ENCODE measurements at places on chromosomes 7 and 10.

DNA sequence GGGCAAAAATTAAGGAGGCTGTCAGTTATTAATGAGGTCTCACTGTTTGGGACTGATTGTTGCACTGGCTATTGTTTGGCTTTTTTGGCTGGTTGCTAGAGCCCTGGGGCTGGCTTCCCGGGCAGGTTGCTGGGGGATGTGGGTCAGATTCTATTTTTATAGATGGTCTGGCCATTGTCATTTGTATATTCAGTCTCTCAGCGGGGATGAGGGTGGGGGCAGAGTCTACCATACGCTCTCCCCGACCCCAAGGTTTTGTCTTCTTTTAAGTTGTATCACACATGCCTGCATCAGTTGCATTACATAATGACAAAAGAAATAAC lies 84.3 kb upstream of the GRB10 start:
- DNase-seq: no peak

- no peak for DNase-seq
These were observed 43.9 kb upstream of the BMS1 start for GRCh38 chr10:42738679-42739078.

GRCh38 chr10:94344522-94345122 lies 18.1 kb downstream of the NOC3L start:
- no peak for DNase-seq

GRCh38 chr7:148535217-148535616 lies 55.3 kb upstream of the C7orf33 start:
- DNase-seq: peak; percentile 67

GRCh38 chr10:109393425-109393824 lies 529.9 kb downstream of the XPNPEP1 start:
- DNase-seq: no peak

DNA sequence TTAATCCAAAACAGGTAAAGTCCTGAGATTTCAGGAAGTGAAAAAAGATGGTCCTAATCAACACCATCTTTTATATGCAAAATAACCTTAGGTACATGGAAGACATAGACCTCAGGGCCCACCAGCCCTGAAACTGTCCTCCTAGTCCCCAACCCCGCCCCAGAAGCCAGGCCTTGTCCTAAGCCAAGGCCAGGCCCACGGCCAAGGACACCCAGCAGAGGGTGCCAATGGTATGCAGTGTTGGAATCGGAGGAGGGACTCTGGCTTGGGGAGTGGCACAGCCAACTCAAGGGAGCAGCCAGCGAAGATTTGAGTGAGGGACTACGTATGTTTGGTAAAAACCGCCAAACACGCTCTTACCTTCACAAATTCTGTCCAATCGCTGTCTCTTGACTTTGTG lies 96.7 kb downstream of the ZRANB1 start:
- no peak for DNase-seq

DNA sequence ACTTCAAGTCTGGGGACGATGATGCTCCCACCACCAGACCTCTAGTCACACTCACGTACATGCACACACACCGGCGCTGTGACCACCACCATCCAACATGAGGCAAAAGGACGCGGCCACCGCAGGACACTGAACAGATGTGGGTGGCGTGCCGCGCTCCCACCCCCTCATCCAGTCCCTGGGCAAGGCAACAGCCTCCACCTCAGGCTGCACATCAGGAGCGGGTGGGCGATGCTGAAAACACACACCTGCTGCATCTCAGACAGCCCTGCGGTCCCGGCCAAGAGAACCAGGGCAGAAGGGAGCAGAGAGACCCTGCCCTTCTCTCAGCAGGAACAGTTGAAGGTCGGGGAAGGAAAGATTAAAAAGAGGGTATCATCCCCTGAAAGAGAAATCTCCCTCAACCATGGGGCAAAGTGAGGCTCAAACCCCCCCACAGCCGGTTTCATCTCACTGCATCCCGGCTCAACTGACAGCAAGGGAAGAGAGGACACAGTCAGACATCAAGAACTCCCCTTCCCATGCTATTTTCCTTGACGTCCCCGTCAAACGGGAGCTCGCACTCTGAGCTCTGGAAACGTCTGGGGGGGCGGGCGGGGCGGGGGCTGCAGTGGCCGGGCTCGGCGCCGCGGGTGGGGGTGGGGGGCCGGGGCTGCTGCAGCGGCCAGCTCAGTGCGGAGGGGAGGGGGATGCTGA lies 1.1 kb downstream of the CAMK2G start:
- no peak for DNase-seq

DNA sequence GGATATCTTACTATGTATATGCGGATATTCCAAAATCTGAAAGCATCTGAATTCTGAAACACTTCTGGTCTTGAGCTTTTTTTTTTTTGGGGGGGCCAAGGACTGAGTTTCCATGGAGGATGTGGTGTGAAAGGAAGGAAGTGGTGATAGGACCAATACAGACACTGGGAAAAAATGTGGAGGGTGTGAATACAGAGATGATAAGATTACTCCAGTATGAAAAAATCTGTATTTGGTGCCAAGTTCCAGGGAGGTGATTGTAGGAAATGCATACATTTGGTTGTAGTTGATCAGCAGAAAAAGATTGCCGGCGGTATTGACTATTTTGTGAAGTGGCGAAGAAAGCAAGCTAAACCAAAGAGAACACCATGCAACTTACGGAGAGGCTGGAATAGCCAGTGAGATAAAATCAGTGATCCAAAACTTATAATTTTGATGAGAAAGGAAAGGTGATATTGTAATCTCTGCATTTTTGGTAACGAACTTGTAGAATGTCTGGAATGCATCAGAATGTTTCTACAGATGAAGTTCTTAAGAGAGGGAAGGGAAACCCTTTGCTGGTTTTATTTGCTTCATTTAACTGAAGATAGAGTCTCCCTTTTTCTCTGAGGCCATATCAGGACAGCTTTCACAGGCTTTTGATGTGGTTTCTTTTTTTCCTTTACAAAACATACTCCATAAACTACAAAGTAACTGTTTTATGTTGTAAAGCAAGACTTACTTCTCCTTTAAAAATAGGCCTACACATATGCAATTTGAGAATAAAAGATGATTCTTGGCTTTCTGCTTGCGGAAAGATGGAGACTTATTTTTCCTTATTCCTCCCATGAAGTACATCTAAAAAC lies 6.0 kb downstream of the WDR37 start:
- no peak for DNase-seq

DNA sequence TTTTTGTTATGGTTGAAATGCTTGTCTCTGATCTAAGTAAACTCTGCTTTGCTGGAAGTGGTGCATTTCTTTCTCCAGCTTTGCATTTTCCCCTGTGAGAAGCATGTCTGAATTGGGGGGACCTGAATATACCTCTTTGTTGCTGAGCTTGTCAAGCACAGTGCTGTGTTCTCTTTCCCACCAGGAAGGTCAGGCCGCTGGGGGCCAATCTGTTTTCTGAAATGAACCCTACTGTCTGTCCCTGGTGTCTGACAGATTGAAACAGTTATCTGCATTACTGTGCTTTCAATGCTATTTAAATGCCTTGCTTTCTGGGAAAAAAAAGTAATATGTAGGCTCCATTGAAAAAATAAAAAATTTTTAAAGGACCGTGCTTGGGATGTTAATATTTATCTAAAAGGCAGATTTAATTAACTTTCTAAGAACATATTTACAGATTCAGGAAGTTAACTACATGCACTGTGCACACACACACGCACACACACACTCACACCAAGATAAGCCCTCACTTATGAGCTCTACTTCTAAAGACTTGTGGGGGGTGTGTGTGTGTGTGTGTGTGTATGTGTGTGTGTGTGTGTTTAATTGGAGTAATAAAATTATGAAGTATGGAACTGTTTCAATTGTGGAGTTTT lies 127.0 kb upstream of the FZD1 start:
- DNase-seq: no peak

DNA sequence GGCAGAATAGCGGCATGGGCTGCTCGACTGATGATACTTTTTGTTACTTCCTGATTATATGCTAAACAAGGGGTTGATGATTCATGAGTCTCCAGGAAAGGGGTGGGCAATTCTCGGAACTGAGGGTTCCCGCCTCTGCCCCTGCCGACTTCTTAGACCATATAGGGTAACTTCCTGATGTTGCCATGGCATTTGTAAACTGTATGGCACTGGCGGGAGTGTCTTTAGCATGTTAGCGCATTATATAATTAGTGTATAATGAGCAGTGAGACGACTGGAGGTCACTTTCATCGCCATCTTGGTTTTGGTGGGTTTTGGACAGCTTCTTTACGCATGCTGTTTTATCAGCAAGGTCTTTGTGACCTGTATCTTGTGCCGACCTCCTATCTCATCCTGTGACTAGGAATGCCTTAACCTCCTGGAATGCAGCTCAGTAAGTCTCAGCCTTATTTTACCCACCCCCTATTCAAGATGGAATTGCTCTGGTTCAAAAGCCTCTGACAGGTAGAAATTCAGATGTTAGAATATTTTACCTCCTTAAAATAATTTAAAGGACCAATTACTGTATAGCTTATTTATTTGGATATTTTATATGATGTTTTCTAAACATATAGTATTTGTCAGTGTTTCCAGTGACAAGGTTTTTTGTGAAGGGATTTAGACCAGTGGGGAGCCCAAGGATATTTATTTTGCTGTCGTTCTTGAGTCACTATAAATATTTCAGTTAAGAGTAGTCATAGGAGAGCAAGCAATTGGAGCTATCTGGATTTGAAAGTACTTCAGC lies 90.1 kb upstream of the PIK3CG start:
- DNase-seq: no peak

- no peak for DNase-seq
These were observed 29.9 kb upstream of the ZNF273 start for GRCh38 chr7:64873155-64873500.
